ENCODE measurements at places on chromosomes 13 and 19.

- DNase-seq = no peak
These were observed 7.7 kb downstream of the CBARP start for GRCh38 chr19:1229924-1230782.

GRCh38 chr13:71589032-71589431, 278.0 kb downstream of the DACH1 start:
- no peak for DNase-seq

DNA sequence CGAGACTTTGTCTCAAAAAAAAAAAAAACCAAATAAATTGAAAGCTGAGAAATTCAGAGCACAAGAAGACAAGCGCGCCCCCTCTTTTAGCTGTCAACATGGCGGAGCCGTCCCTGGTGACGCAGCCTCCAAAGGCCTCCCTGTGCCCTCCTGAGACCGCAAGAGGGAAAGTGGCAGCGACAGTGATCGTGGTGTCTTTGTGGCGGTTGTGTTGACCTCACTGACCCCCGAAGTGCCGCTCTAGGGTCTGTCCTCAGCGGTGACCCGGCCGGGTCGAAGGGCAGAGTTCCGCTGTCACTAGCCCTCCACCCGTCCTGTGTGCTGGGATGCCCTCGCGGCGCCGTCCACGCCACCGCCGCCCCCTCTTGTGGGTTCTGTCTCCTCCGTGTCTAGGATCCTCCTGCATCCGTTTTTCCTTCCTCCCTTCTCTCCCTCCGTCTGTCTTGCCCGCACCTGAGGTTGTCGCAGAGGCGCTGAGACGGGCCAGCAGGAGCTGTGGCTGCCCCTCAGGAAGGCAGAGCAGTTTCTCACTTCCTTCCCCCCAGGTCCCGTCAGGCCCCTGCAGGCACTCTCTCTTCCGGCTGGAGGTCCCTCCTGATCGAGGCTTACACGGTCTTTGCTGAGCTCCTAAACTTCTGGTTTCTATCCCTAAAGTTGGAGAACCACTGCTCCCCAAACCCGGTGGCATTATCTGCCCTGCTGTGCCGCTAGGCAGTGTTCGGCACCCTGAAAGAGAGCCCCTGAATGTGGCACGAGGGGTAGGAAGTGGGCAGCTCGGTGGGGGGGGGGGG, 7.2 kb downstream of the UHRF1 start:
- no peak for DNase-seq

- peak; percentile 31 for DNase-seq
These were observed 18.7 kb upstream of the CEACAM1 start for GRCh38 chr19:42546831-42547500.

DNA sequence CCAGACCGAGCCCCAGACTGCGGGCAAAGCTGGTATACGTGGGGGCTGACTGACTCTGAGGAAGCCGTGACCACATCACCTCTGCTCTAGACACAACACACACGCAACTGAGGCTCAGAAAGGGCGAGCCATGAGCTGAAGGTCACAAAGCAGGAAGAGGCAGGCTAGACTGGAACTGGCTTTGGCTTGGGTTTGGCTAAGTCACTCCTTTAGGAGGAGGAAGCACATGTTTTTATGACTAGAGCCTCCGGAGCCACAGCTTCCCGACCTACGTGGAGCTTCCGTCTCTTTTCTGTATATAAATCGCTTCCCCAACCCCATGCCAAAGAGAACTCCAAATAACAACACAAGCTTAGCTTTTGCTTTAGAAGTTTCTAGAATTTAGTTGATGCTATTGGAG, 48.0 kb downstream of the RFX2 start:
- peak; percentile 59 for DNase-seq

DNA sequence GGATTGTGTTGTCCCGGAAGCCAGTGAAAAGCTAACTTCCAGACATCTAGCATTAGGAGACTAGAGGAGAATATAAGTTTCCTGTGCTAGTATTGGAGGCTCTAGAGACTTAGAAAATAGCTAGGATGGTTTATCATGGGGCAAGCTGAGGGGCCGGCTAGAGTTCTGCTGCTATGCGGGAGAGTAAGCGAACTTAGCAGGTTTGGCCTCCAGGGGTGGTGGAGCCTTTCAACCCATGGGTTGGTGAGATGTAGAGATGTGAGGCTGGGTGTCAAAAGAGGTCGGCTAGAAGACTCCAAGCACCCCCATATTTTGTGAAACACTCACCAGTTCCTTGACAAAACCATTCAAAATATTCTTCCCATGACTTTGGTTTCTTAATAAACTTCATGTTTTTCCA, 4.4 kb downstream of the SULT2A1 start:
- DNase-seq = no peak

GRCh38 chr13:79496188-79496587, 15.2 kb downstream of the NDFIP2 start:
- DNase-seq = no peak

- no peak for DNase-seq
These were observed 9.5 kb downstream of the KMT2B start for GRCh38 chr19:35727053-35727955.

DNA sequence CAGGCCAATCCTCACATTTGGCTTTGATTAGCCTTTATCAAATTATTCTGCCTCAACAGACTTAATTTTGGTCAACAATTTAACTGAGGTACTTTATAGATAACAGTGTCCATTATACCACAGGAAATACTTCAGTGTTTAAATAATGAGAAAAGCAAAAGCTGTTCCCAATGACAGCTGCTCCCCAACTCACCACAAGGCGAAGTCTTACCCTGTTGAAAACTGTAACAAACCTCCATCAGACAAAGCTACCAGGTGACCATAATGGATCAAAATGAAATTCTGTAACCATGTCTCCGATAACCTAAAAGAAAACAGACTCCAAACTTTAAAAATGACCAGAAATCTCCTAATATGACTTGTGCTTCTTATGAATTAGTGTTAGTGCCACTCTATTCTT, 50.3 kb downstream of the ZNF44 start:
- DNase-seq = no peak

DNA sequence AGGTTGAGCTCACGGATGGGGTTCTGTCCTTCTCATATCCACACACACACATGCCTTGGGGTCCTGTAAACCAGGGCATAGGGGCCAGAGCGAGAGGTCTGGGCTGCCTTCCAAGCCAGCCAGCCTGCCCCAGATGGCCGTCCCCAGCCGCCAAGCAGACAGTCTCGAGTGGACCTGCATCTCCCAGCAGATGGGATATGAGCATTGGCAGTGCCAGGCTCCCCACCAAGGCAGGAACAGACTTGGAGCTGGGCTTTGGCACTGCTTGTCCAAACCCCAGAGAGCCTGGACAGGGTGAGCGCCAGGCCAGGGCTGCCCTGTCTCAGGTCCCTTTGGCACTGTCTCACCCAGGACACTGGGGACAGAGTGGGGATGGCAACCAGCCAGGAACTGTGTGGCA, 130.4 kb downstream of the DPF1 start:
- DNase-seq = no peak

DNA sequence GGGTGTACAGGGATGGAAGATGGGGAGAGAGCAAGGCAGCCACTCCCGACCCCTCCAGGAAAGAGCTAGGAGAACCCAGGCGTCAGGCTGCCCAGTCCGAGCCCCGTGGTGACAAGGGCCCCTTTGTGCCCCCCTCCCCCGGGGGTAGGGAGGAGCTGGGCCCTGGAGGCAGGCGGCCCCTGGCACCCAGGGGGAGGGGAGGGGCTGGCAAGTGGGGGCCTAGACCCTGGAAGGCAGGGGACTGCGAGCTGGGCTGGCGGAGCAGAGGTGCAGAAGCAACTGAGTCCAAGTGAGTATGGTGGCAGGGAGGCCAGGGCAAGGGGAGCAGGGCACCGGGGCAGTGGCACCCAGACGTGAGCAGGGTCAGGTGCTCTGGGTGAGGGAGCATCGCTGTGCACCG, at the start of gene MAG:
TSS of gene MAG (plus strand) at position 246 of the 400 bp plus-strand sequence. CDS start 3,248 bp downstream, outside the sequence.
- DNase-seq = no peak

DNA sequence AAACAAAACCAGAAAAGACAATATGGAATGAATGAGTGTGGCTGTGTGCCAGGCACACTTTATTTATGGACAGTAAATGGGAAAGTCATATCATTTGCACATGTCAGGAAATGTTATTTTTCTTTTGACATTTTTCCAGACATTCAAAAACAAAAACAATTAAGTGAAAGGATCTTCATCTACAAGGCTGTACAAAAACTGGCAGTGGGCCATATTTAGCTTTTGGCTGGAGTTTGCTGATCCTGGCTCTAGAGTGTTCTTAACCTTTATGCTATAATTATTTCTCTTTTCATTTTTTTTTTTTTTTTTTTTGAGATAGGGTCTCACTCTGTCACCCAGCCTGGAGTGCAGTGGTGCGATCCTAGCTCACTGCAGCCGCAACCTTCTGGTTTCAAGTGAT, 6.5 kb upstream of the TNFSF9 start:
- DNase-seq = no peak

DNA sequence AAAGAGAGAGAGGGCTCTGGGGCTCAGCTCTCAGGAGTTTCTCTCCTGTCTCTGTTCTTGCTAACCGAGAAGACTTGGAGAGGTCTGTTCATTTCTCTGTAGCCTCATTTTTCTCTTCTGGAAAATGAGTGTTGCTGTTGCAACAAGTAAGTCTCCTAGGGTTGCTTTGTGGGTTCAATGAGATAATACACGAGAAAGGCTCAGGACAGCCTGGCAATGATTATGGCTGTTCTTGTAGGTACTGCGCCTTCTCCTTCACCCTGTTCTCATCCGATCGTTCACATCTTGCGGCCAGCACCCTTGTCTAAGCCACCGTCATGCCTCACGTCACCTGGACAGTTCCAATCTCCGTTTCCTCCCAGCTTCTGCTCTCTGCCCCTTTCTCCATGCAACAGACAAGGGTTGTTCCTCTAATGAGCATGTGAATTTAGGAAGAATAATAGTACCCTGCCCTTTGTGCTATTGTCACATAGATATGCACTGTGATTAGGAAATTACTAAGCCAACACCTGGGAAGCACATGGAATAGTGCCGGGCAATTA, 4.2 kb downstream of the C5AR1 start:
- no peak for DNase-seq

DNA sequence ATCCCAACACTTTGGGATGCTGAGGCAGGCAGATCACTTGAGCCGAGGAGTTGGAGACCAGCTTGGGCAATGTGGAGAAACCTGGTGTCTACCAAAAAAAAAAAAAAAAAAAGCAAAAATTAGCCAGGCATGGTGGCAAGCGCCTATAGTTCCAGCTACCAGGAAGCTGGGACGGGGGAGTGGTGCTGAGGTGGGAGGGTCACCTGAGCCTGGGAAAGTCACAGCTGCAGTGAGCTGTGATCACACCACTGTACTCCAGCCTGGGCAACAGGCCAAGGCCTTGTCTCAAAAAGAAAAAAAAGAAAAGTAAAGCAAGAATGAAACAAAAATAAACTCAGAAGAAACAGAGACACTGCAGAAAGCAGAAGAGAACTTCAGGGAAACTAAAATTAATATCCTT, 31.6 kb downstream of the MTRF1 start:
- DNase-seq = no peak

DNA sequence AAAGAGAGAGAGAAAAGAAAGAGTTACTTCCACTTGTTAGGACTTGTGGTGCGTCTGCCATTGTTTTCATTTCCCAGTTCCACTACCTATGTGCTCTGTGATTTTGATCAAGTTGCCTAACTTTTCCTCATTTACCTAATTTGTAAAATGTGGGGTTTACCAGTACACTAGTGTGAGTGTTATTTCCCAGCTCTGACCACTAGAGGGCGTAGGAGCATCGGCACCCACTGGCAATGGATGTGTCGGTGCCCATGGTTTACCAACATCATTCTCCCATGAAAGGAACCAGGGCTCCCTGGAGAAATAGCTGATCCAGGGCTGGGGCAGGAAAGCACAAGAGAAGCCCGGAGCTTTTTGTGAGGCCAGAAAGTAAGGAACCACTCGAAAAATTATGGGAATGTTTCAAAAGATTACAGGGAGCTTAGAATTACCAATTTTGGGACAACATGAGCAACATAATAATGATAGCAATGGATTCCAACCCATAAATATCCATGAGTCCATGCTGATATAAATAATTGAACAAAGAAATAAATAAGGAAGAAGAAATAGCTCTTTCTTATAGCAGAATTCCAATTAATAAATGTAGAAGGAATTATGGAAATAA, 15.1 kb upstream of the CEACAM4 start:
- DNase-seq = no peak

DNA sequence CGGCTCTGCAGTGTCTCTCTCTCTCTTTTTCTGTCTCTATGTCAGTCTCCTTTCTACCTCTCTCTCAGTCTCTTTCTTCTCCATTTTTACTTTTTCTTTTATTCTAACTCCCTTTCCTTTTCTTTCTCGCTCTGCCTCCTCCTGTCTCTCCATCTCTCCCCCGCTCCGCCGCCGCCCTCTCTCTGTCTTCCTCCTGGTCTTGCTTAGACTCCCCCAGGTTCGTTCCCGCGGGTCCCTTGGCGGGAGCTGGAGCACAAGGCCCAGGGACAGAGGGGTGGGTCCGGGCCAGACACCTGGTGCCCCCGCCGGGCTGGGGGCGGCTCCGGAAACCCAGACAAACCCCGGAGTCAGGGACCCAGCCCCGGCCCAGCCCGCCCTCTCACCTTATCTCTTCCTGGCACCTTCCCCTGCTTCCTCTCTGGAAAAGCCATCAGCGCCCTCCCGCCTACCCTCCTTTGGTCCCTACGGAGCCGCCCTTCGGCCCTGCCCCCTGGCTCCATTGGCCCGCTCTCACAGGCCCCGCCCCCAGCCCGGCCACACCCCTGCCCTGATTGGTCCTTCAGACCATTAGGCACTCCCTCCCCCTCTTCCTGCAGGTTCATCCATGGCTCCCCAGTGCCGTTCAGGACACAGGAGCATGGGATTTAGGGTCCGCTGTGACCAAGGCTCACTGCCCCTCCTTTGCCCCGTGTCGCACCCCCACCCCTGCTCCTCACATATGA, 15.4 kb upstream of the NOP53 start:
- no peak for DNase-seq

- no peak for DNase-seq
These were observed 231.5 kb downstream of the FGF14 start for GRCh38 chr13:102170305-102170704.

DNA sequence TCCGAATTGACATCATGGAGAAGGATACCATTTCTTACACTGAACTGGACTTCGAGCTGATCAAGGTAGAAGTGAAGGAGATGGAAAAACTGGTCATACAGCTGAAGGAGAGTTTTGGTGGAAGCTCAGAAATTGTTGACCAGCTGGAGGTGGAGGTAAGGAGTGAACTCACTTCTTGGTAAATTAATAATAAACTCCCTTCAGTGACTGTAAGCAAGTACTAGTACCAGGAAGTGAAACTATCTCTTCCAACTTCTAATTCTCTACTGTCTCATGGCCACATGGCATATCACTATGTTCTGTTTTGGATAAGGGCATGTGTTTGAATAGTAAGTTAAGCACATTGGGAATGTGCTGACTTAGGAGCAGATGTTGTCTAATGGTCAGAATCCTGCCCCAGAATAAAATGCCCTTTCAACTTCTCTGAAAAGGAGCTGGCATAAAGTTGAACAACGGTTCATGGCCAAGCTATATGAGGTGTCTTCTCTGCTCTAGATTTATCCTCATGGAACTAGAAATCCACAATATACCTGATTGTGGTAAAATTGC, 13.4 kb downstream of the OLFM4 start:
- no peak for DNase-seq

GRCh38 chr19:52910648-52911047, 12.6 kb downstream of the ZNF888 start:
- no peak for DNase-seq

GRCh38 chr13:30652746-30653386, 35.1 kb downstream of the USPL1 start:
- no peak for DNase-seq

- DNase-seq = no peak
These were observed 2.9 kb upstream of the NTF4 start for GRCh38 chr19:49067554-49067953.

GRCh38 chr13:80924596-80924995, 583.7 kb upstream of the SPRY2 start:
- no peak for DNase-seq

GRCh38 chr19:17329366-17330261, 5.0 kb downstream of the ANO8 start:
- DNase-seq = peak; percentile 58

GRCh38 chr13:71877256-71877653, 10.3 kb upstream of the DACH1 start:
- no peak for DNase-seq
